Stimulated activated CD8-positive, alpha-beta memory T cell treated with anti-CD3 and anti-CD28 coated beads, Interleukin-7, amount 100 ng/mL, for 48 hours (primary cell): ENCODE measurements at places on chromosomes 7 and 10.
A peak's percentile ranks its signal among the peaks of the same experiment; 100 is the strongest.

- no peak for DNase-seq
Observed at GRCh38 chr7:129066290-129067131, 11.6 kb upstream of the TNPO3 start.

DNA sequence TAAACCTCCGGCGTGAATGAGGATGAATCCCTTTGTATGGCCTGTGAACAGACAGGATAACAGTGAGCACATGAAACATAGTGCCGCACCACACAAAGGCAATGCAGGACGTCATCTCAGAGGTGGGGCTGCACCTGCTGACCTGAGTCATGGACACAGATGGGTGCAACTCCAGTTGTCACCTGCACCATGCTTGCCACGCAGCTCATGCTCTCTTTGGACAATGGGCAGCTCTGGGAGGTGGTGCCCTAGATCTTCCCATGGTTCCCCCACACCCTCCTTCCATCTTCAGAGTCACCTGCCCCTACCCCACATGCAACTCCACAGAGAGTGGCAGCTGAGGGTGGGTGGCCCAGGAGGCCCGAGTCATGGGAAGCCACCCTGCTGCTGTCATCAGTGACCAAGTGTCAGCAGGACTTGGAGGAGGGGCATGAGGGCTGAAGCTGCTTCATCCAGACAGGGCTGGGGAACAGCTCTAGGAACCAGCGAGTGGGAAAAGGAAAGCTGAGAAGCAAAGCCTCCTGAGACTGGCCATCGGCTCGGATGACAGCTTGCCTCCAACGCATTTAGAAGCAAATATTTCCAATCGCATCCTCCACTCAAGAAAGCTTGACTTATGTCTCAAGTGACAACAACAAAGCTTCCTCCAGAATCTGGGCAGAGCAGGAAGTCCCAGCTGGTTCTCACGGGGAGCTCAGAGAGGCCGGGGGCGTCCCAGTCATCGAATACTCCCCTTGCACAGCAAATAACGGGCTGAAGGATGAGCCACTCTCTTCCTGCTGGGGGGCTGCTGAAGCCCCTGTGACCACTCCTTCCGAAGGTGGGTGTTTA is 27.1 kb downstream of the VIPR2 start:
- DNase-seq: no peak

GRCh38 chr7:95476904-95477594 is 8.7 kb upstream of the ASB4 start:
- no peak for DNase-seq

DNA sequence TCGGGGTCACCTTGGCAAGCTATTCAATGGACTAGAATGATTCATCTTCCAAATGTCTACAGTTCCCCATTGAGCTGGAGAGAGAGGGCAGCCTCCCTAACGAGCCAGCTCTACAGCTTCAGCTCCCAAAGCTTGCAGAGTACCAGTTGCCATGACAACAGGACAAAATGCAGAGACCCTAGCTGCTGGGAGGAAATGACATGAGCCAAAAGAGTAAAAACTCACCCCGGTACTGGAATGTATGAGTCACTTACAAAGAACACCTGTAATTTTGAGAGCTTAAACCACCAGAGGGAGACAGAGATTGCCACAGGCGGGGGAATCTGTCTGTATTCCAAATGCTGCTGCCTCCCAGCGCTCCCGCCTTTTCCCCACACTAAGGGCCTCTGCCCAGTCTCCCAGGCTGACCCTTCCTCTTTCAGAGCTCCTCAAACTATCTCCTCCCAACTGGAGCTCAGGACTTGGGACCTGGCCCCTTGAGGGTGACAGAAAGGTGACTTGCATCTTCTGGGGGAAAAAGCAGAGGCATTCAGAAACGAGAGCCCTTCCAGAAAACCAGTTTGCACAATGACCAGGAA is 95.5 kb downstream of the CUL2 start:
- DNase-seq: peak; percentile 36
